ENCODE measurements at places on chromosomes 4 and X.

DNA sequence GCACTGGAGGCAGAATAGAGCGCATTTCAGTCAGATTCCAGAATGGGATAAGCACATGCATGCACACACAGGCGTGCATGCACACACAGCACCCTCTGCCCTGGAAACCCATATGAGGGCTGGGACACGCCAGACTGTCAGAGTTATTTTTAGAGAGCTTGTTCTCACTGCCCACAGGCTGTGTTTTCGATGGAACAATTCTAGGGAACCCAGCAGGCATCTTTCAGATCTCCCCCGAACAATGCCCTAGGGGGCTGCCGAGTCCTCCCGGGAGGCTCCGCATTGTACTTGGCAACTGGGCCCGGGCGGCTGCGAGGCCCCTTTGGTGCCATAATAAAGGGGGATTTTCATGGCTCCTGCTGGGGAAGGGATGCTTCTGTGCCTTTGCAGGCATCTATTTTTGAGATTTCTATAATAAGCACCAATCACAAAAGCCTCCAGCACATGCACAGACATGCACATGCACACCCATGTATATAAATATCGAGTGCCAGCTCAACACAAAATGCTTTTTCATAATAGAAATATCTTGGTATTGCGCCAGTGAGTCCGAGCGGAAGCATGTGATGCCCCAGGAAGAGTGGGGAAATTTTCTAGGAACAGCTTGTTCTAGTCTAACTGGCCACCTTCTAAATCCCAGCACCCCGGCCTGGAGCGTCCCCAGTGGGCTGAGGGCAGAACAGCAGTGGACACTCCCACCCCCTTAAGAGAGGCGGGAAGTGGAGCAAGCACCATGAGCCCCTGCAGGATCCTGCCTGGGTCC lies 88.5 kb downstream of the PHKA2 start:
- no peak for DNase-seq

GRCh38 chr4:34178476-34178875 lies 2065.8 kb downstream of the ARAP2 start:
- no peak for DNase-seq

DNA sequence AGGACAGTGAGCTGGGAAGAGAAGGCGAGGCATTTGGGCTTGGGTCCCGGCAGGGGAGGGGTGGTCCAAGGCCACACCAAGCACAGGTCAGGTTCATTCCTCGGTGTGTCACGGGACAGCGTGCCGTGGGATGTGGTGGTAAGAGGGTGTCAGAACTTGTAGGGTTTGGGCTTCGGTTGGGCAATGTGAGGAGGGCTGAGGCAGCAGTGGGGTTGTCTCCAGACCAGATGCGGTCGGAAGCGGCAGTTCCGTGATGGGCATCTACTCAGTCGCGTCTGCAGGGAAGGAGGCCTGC lies 22.1 kb downstream of the ADRA2C start:
- DNase-seq = no peak

GRCh38 chrX:85004255-85004654 lies 578 bp downstream of the APOOL start:
- DNase-seq = no peak

GRCh38 chr4:587671-588350 lies 11.7 kb upstream of the TMEM271 start:
- no peak for DNase-seq

GRCh38 chr4:16253127-16253960 lies 27.1 kb upstream of the TAPT1 start:
- DNase-seq = no peak

DNA sequence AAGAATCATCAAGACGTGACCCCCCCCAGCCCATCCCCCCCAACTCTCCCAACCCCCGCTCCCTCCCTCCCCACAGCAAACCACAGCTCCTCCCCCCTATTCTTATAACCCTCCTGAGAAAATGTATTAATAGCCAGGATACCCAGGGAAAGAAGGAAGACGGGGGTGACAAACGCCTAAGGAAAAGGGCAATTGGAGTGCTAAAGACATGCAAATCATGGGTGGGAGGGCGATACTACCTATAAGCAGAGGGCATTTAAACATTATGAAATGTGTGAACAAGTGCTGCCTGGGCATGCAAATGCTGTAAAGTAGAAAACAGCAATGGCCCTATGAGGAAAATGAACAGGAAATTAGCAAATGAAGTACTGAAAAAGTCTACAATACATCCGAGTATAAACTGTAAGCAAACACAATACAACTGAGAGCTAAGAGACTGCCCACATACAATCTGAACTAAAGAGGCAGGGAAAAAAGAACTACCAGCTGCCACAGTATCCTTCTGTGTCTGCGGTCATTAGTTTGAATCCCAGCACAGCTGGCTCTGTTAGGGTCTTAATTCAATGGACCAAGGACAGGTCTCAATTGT lies 2.4 kb downstream of the CXXC4 start:
- no peak for DNase-seq

DNA sequence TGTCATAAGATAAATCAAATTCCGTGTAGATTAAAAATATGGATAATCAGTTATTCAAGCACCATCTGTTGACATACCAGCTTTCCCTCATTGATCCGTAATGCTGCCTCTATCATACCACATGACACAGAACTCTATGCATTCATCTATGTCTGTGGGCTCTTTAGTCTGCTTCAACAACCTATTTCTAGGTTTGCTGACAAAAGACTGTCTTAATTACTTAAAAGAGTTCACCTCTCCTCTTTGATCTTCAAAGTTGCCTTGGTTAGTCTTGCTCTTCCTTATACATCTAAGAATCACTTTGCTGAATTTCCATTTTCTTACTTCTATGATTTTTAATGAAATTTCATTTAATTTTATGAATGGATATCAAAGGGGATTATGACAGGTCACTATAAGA lies 57.0 kb upstream of the PRSS48 start:
- no peak for DNase-seq

DNA sequence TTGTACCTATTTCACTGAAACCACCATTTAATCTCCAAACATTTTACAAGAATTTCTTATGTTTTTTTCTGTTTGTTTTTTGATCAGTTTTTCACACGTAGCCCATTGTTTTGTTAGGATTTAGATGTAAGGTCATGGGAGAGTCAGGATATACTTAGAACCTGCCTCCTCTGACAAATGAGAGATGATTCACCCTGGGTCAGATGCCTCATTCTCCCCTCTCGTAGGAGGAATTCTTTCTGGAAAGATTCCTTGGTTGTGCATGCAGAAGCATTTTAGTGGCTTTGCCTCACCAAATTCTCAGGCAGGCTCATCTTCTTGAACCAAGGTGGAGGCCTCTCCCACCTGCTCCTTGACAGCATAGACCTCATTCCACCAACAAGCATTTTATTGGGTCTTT lies 599.3 kb downstream of the SPRY1 start:
- DNase-seq = no peak

DNA sequence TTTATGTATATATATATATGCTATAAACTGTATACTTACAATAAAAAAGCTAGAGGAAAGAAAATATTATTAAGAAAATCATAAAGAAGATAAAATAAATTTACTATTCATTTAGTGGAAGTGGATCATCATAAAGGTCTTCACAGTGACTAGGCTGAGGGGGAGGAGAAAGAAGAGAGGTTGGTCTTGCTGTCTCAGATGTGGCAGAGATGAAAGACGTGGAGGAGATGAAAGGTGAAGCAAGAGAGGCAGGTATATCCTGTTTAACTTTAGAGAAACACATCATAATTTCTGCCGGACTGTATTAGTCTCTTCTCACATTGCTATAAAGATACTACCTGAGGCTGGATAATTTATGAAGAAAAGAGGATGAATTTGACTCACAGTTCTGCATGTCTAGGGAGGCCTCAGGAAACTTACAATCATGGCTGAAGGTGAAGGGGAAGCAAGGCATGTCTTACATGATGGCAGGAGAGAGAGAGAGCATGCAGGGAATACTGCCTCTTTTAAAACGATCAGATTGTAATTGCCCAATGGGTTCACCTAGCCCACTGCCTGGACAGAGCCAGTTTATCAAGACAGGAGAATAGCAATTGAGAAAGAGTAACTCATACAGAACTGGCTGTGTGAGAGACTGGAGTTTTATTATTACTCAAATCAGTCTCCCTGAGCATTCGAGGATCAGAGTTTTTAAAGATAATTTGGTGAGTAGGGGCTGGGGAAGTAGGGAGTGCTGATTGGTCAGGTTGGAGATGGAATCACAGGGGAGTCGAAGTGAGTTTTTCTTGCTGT lies 22.1 kb upstream of the RRAGB start:
- peak; percentile 1 for DNase-seq

GRCh38 chrX:16658284-16658683 lies 8.3 kb downstream of the S100G start:
- no peak for DNase-seq

DNA sequence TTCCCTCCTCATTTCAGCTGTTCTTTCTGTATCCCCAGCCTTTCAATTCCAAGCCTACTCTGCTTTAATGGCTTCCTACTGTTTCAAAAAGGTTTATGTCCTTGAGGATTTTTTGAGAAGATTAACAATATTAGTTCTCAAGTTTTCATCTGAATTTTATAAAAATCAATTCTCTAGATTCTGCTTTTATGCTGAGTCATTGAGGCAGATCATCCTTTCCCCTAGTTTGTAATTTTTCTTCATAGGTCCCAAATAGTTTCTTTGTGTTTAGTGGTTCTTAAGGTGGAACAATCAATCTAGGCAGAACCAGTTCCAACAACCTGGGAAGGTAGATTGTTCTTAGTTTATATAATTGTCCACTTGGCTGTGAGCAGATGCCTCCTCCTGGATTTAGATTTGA lies 100.1 kb upstream of the NAP1L5 start:
- no peak for DNase-seq

DNA sequence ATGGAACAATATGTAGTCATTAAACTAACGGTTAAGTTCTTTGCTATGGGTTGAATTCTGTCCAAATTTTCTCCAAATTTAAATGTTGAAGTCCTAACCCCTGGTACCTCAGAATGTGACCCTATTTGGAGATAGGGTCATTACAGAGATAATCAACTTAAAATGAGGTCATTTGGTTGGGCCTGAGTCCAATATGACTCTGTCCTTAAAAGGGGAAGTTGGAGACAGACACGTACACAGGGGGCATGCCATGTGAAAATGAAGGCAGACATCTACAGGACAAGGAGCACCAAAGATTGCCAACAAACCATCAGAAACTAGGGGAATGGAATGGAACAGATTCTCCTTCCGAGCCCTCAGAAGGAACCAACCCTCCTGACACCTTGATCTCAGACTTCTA lies 492.0 kb upstream of the FTHL17 start:
- no peak for DNase-seq

- peak; percentile 21 for DNase-seq
Observed at GRCh38 chr4:76993787-76994641, 44.5 kb downstream of the SEPTIN11 start.

GRCh38 chrX:8955511-8955910 lies 78.4 kb downstream of the FAM9B start:
- no peak for DNase-seq

DNA sequence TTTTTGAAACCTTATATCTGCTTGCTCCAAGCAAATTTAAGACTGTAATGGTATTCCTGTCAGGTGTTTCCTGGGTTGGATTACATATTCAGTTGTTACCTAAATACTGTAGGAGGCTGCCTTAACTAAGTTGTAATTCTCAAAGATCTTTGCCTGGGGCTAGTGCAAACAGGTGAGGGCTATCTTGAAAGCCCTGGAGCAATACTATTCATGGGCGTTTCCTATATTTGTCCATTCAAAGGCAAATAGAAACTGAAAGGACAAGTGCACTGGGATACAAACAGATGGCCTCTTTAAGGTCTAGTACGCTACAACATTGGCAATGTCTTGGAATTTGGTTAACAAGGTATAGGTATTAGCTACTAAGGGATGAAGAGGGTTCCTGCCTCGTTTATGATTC lies 84.1 kb upstream of the CT45A1 start:
- DNase-seq = no peak

DNA sequence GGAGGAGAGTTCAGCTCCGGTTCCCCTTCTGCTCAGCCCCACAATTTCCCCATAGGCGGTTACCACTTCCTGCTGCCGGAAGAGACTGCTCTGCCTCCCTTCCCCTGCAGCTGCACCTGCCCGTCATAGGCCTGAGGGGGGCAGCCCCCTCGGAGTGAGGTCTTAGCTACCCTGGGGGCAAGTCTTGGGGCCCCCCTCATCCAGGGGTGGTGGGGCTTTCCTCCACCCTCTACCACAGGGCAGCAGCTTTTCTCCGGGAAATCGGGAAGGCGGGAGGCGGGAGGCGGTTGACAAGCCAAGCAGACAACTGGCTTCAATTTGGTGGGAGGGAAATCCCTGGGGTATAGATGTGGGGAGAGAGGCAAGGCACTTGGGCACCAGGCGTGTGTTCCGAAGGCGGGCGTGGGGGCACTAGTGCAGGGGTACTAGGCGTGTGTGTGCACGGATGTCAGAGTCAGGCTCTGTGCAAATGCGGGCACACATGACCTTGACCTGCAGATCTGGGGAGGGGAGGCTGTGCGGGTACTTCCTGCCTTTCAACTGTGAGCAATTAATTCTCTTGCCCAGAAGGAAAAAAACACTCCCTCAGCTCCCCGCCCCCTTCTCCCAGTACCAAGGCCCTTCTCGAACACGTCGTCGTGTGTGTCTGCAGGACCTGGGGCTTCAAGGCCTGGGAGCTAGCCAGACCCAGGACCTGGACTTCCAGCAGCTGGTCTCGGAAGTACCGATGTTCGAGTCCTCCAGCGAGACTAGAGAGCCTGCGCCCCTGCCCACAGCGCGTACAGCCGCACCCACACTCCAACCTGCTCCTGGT lies 1.0 kb upstream of the ARHGAP4 start:
- peak; percentile 63 for DNase-seq

- no peak for DNase-seq
Observed at GRCh38 chr4:7529368-7530080, 94.8 kb upstream of the PSAPL1 start.

DNA sequence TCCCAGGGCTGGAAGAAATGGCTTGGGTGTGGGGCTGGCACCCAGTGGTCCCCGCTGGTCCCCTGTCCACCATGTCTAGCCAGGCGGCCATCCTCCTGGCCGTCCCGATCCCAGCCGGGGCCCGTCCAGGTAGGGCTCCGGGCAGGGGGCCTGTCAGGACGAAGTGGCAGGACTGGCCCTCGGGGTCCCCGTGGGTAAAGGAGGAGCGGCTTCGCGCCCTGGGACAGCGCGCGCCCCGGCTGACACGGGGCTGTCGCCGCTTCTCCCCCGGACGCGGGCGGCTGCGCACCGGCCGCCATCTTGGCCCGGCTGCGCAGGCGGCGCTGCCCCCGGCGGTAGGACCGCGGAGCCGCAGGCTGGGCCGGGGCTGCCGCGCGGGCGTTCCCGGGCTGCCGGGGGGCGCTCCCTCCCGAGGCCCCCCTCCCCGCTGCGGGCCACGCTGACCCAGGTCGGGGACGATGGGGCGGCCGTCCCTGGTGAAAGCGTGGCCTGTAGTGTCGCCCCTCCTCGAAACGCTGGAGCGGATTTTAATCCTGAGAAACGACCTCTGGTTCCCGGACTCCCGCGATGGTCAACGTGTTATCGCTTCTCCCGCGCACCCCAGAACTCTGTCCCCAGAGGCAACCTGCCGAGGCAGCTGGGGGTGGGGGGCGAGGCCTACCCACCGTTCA lies 60.4 kb upstream of the BCOR start:
- DNase-seq = no peak

DNA sequence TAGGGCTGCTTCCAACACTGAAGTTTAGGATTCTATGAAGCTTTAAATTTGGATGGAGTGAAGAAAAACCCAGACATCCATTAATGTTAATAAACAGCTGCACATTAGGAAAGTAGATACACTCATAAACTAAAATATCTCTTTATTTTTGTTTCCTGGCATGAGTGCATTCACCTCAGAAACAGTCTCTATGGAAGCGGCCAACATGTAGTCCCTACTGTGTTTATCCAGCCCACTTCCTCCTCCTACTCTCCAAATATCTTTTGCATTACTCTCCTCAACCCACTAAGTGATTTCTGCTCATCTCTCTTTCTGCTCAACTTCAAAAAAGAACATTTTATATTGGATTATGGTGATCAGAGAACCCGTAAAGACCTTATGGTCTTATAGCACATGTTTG lies 180.3 kb upstream of the MXRA5 start:
- DNase-seq = no peak
